ENCODE measurements at places on chromosomes 2 and 18.

GRCh38 chr2:102844911-102845310 lies 83.1 kb downstream of the TMEM182 start:
- no peak for DNase-seq

GRCh38 chr2:176561706-176562105 lies 292.5 kb downstream of the MTX2 start:
- DNase-seq: no peak

- no peak for DNase-seq
Observed at GRCh38 chr2:239302808-239303557, 97.8 kb downstream of the HDAC4 start.

DNA sequence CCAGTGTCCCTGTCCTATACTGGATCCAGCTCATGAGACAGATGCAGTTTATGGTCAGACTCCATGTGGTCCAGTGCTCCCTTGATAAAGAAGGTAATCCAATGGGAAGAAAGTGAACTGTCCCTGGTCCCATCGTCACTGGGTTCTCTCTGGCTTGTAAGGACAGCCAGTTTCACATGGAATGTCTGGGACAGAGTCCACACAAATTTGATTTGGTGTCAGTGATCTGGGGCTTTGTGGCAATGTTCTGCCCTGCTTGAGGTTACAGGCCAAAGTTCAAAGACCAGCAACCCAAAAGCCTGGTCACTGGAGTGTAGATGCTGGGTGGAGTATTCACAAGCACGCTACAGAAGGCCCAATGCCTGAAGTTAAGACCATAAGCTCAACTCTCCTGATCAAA lies 22.2 kb upstream of the FHL2 start:
- no peak for DNase-seq

DNA sequence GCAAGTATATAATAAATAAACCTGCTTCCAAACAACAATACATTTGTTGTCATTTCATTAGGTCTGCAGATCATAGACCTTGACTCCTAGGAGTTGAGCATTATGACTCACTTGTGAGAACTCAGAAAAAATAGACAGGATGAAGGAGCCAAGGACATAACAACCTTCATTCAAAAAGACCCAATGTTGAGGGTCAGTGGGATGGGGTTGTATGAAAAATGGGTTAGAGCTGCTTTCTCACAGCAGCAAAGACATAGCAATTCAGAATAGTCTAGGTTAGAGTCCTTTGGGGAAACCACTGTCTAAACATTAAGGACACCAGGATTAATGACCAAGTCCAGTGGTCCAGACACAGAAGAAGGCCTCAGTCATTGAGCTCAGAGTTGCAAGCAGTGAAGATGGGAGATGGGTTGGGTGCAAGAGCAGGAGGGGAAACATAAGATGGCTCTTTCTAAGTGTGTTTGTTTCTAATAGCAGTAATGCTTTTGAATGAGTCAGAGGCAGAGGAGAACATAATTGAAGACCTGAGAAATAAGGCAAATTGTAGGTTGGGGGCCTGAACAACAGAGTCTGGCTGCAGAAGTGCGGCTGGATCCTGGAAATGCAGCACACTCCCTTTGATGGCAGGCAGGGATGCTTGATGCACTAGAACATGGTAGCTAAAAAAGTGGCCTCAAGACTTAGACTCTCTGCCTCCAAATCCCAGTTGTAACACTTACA lies 3.7 kb upstream of the SERPINB10 start:
- no peak for DNase-seq

DNA sequence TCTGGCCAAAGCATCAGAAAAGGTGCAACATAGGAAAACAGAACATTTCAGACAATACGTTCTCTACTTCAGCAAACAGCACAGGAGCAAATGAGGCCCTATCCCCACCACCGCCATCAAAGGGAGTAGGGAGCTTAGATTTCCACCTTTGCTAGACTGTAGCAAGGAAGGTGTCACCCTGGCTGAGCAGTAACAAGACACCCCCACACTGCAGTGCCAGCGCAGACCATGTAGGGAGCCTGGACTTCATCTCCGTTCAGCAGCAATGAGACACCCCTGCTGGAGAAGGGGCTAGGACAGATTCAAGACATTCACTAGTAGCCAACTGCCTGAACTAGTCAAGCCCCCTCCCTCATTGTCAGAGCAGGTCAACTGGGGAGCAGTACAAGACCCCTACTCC lies 160.1 kb upstream of the CBLN2 start:
- no peak for DNase-seq

All from stimulated activated CD4-positive, alpha-beta T cell treated with anti-CD3 and anti-CD28 coated beads, Interleukin-1b, Interleukin-23, amount 100 ng/mL, for 24 hours (primary cell).